ENCODE measurements at places on chromosomes 6 and 20. TPM values are rescaled to one million over a fixed set of nuclear protein-coding genes. Genes with fewer than 3 reads are reported as not detected.

DNA sequence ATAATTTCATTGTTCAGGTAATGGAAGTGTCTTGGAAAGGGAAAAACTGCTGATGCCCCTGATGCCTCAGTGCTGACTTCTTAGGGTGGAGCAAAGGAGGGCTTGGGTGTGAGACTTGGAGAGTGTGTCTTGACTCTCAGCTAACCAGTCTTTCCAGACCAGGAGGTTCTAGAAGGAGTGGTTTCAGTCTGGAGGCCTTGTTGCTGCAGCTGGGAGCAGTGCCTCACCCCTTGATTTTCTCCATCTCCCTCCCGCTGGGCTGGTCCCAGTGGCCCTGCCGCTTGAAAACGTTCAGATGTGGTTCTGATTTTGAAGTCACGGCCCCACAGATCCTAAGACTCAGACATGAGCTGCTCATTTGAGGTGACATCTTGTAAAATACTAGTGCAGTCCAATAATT is 5.4 kb downstream of the DSP start:
- H3K4me3 ChIP-seq = no peak overlapping the region
- H3K27ac ChIP-seq = no peak overlapping the region
- H3K4me1 ChIP-seq = peaks cover 10% of the 10 kb centered on the region
- peaks cover 6% of the 10 kb centered on the region for H3K27me3 ChIP-seq

DNA sequence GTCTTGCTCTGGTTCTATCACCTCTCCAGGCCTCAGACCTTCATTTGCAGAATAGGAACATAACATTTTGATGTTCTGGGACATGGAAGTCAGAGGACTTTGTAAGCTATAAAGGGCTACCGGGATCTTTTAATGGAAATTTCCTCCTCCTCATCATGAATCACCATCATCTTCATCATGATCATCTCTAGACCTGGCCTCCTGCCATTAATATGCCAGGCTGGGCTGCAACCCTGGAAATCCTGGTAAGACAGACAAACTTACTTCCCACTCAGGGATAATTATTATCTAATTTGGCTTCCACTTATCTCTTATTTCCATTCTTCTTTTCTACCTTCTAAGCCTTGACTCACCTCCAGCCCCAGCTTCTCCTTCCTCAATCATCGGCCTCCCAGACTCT is 41.0 kb upstream of the MRPS18A start:
- H3K4me1 ChIP-seq = no peaks in the 10 kb centered on the region
- DNase-seq = no peak

DNA sequence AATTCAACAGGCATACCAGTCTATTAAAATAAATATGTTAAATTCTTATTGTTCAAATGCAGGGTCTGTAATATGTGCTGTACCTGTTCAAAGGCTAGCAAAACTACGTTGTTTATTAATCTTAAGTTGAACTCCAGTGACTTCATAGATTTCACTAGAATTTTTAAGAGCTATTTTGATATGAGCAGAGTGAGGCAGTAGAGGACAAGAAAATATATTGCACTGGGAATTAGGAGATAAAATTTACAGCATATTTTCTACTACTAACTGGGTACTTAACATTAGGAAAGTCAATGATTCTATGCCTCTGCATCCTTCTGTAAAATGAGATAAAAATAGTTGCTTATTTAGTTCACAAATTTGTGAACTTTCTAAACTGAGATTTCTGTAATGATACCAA is 162.2 kb upstream of the BMP5 start:
- H3K36me3 ChIP-seq = no peaks in the 10 kb centered on the region
- H3K27me3 ChIP-seq = no peaks in the 10 kb centered on the region
- no peak for DNase-seq
- no peak overlapping the region for H3K27ac ChIP-seq
- H3K4me3 ChIP-seq = no peak overlapping the region
- peaks cover 23% of the 10 kb centered on the region for H3K4me1 ChIP-seq

GRCh38 chr20:43744151-43744611 is 17.4 kb upstream of the GTSF1L start:
- no peaks in the 10 kb centered on the region for H3K4me1 ChIP-seq
- DNase-seq = no peak
- no peaks in the 10 kb centered on the region for H3K36me3 ChIP-seq
- H3K4me3 ChIP-seq = no peak overlapping the region

DNA sequence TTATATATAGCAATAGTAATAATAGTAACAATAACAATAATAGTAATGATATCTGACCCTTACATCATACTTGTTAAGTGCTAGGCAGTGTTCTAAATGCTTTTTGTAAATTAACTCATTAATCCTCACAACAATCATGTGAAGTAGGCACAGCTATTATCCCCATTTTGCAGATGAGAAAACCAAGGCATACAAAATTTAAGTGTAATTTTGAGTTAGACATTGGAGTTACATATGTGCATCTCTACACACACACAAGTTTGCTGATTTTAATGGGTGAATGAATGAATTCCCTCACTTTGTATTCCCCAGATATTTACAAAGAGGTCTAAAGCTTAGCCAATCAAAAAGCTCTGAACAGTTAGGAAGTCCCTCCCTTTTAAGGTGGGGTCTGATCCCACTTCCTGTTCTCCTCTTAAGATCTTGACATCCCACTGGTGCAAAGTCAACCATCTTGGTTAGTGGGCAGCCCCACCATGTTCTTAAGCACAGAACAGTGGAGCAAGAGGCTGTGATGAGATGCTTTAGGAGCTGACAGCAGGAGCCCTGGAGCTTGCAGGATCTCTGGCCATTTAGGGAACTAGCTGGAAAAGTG is 85.3 kb upstream of the FOXP4 start:
- H3K4me1 ChIP-seq = no peaks in the 10 kb centered on the region
- no peak for DNase-seq
- H3K27ac ChIP-seq = no peak overlapping the region
- H3K36me3 ChIP-seq = no peaks in the 10 kb centered on the region

- H3K27ac ChIP-seq = no peak overlapping the region
- H3K27me3 ChIP-seq = no peaks in the 10 kb centered on the region
- no peaks in the 10 kb centered on the region for H3K36me3 ChIP-seq
- H3K4me3 ChIP-seq = no peak overlapping the region
Measured at GRCh38 chr6:31285486-31285885, 13.6 kb upstream of the HLA-C start.

- DNase-seq = no peak
- H3K36me3 ChIP-seq = no peaks in the 10 kb centered on the region
- no peak overlapping the region for H3K27ac ChIP-seq
- no peaks in the 10 kb centered on the region for H3K27me3 ChIP-seq
- no peak overlapping the region for H3K4me3 ChIP-seq
Measured at GRCh38 chr6:144098993-144099392, 3.6 kb upstream of the SF3B5 start.

- H3K27me3 ChIP-seq = no peaks in the 10 kb centered on the region
- no peaks in the 10 kb centered on the region for H3K4me1 ChIP-seq
- DNase-seq = no peak
- H3K36me3 ChIP-seq = no peaks in the 10 kb centered on the region
- H3K27ac ChIP-seq = no peak overlapping the region
- H3K4me3 ChIP-seq = no peak overlapping the region
Measured at GRCh38 chr20:52789716-52790115, 182.4 kb upstream of the TSHZ2 start.

GRCh38 chr6:116568821-116569755 is 2.2 kb upstream of the RWDD1 start:
- no peak for DNase-seq
- no peak overlapping the region for H3K4me3 ChIP-seq
- H3K27ac ChIP-seq = no peak overlapping the region
- H3K27me3 ChIP-seq = no peaks in the 10 kb centered on the region
- no peaks in the 10 kb centered on the region for H3K36me3 ChIP-seq

The TFAP2A gene
- total RNA-seq = 0.78 TPM

The CRISP2 gene
- total RNA-seq = not detected

The SLC26A8 gene
- total RNA-seq = 0.28 TPM

The OSER1 gene
- total RNA-seq = 33.6 TPM

The DLL1 gene
- 6.1 TPM for total RNA-seq

The CASS4 gene
- 3.1 TPM for total RNA-seq

Data from thoracic aorta (tissue), 2 donors.